Cerebellum (tissue), 4 donors: ENCODE measurements at places on chromosomes 13 and 19.
A peak's percentile ranks its signal among the peaks of the same experiment; 100 is the strongest.

DNA sequence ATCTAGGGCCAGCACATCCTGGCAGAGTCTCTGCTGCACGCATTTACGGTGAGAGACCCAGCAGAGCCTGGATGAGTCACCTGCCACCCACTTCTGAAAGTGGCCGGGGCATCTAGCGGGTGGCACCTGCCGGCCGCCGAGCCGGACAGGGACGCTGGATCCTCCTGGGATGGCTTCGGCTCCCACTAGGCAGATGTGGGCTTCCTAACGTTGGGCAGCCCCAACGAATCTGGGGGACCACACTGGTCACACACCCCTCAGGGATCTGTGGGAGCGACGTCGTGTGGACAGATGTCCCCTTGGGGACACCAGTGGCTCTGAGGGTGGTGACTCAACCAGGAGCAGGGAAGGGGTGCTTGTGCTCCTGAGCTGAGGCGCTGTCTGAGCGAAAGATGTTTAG, 32.2 kb downstream of the TMEM255B start:
- no peak for DNase-seq

- DNase-seq: no peak
Observed at GRCh38 chr13:40228496-40228895, 437.9 kb downstream of the FOXO1 start.

DNA sequence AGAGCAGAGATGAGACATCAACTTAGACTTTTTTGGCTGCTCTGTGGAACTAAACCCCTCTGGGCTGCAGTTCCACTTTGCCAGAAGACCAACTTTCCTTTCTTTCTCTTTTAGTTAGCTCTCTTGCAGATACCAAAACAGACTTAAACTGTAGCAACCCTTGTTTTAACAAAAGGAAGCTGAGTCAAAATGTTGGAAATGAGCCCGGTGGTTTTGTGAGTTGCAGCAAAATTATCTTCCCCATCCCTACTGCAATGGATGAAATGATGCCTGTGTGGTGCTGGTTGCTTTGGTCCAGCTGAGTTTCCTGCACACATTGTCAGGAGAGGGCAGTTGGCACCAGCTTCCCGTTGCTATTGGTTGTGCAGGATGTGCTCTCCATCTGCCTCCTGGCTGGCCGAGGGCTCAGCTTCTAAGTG, 115.3 kb downstream of the LRCH1 start:
- peak; percentile 78 for DNase-seq

DNA sequence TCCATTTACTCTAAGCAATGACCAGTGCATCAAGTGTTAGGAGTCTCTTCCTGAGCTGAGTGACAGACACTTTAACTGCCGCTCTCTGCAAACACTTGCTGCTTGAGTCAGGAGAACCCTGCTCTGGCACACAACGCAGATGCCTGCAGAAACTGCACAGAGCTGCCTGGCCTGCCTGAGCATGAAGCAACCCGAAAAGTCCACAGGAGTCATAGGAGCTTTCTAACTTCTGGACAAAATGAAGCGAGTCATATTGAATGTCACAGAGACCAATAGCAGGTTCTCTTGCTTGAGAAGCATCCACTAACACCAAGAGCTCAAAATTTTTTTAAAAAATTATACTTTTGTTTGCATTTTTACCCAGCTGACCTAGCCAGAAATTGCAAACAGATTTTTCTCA, 232.4 kb downstream of the LHFPL6 start:
- DNase-seq: no peak

GRCh38 chr13:41643507-41643906, 186.2 kb downstream of the RGCC start:
- DNase-seq: no peak

GRCh38 chr19:43372462-43372861, 19.0 kb downstream of the CD177 start:
- no peak for DNase-seq

DNA sequence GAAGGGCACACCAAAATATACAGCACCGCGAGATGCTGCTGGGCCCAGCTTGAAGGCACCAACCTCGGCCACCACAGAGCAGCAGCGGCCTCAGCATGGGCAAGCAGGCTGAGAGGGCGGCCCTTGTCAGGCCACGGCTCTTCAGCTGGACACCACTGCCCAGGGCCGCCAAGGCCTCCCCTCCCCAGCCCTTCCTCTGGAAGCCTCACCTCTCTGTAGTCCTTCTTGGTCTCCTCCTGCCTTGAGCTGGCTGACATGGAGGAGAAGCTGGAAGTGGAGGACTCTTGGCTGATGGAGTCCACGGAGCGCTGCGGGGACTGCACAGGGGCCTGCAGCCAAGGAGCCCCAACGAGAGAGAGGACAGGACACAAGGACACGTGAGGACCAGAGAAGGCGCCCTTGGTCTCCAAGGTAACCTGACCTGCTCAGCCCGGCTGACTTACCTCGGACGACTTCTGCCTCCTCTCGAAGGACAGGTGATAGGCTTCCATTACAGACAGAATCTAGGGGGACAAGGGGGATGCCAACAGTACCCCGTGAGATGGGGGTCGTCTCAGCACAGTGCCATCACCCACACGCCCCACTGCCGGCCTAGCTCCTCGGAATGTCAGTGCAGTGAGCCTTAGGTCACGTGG, 38.2 kb downstream of the PDCD5 start:
- no peak for DNase-seq

GRCh38 chr19:33233056-33233873, 7.6 kb upstream of the SLC7A10 start:
- no peak for DNase-seq

GRCh38 chr19:49287141-49287770, 37.7 kb downstream of the SLC6A16 start:
- DNase-seq: no peak

- DNase-seq: no peak
Observed at GRCh38 chr13:41344358-41344757, 33.3 kb downstream of the NAA16 start.

DNA sequence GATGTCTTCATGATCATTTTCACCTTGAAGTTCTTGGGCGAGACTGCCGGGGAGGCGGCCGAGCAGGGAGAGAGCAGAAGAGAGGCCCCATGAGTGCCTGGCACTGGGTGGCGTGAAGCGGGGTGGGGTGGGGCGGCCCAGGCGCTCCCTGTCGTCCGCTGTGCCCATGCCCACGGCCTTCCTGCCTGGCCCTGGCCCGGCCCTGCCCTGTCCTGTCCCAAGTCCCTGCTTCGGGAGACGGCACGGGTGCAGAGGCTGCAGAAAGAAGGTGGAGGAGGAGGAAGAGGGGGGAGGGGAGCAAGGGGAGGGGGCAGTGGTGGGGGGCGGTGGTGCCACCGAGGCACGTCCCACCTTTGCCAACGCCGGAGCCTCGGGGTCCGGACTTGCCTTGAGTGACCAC, 118.4 kb downstream of the PTPRS start:
- no peak for DNase-seq

GRCh38 chr13:81199956-81200355, 859.0 kb upstream of the SPRY2 start:
- DNase-seq: no peak

DNA sequence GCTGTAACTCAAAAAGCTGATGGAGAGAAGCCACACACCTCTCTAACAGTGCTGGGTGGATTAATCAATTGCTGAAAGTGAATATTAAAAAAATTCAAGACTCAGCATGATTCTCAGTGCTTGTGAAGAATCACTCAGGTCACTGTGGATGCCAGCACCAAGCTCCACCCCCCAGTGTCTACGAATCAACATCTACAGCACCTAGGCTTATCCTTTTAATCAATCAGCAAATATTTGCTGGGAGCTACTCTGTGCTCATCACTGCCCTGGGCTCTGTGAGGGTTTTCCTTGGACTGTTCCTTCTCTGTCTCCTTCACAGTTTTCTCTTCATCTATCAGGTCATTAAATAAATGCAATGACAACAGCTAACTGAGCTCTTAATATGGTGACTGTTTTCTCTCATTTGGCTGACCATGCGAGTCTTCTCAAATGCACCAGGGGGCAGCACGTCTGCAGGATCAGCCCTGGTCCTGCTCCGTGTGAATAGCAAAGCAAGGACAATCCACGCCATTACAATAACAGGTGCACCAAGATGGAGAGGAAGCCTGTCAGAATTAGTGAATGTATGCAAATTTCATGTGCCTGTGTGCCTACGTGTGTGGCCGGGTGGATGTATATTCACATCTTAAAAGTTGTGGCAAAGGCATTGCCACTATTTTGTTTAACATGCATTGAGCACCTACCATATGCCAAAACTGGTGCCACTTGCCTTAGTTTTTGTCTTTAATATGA, 14.6 kb upstream of the C13orf42 start:
- peak; percentile 40 for DNase-seq

- DNase-seq: no peak
Observed at GRCh38 chr13:76223999-76224398, 587.9 kb downstream of the LMO7 start.

DNA sequence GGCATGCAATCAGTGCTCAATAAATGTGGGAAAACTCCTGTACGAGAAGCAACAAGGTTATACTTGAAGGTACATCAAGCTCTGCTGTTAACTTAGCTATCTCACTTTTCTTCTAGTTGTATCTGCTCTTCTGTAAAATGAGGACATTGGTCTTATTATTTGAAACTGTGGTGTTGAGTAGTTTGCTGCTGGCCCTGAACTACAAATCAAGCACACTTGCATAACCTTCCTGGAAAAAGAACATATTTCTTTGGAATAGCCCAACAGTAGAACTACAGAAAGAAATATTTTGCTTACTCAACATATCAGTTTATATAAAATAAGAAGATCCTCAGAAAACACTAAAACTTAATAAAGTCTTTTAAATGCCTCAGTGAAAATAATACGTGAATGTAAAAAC, 203.0 kb downstream of the KCTD12 start:
- DNase-seq: no peak

- DNase-seq: no peak
Observed at GRCh38 chr13:82993417-82993816, 888.9 kb downstream of the SLITRK1 start.

DNA sequence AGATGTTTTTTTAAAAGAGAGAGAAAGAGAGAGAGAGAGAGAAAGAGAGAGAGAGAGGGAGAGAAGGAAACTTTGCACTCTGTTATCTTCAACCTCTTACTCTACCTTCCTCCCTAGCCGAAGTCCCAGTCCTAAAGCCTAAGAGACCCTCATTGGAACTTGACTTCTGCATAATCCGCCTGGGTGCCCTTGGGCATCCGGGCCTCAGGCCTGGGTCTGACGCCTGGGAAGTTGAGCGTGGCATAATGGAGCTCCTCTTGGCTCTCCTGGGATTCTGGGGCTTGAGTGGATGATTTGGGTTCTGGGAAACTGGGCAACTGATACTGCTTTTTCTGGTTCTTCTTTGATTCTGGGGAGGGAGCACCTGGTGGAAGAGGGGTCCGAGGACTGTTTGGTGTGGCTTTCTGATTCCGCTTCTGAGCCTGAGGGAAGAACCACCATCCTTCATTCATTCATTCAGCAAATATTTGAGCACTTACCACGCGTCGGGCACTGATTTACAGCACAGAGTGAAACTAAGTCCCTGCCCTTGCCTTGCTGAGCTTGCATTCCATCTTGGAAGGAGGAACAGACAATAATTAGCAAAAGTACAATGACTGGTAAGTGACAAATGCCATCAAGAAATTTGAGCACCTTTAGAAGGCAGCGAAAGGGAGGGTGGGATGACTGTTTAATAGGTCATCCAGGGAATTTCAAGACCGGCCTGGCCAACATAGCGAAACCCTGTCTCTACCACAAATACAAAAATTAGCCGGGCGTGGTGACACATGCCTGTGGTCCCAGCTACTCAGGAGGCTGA, 6.3 kb downstream of the SIGLEC10 start:
- no peak for DNase-seq

GRCh38 chr13:27919934-27920676, at the start of gene PDX1:
TSS of gene PDX1 (plus strand) at chr13:27920000. CDS start at chr13:27920139, 139 bp downstream.
- DNase-seq: peak; percentile 51

- no peak for DNase-seq
Observed at GRCh38 chr19:37221136-37221535, 3.1 kb downstream of the ZNF383 start.

- DNase-seq: no peak
Observed at GRCh38 chr13:99322297-99323103, 15.3 kb upstream of the GPR183 start.

DNA sequence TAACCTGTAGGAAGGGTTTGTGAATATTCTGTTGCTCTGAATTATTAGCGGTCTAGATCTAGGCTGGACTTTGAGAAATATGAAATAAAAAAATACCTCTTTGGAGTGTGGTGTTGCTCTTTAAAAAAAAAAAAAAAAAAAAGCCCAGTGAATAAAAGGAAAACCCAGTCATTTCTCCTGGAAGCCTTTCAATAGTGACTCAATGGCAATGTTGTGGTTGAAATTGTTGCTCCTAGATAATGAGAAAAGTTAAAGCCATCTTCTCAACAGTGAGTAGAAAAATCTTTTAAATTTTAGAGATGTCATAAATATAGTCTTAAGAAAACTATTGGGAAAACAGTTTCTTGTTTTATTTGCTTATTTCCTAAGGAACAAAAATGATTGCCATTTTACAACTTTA, 135.3 kb downstream of the RFC3 start:
- no peak for DNase-seq
